ENCODE measurements at places on chromosomes 2 and 18. TPM values are rescaled to one million over a fixed set of nuclear protein-coding genes. Genes with fewer than 3 reads are reported as not detected.

The AMER3 gene
- total RNA-seq: not detected

The TSGA10 gene
- 3.3 TPM for total RNA-seq

The MOCOS gene
- total RNA-seq: 0.48 TPM

The ATP6V1B1 gene
- total RNA-seq: not detected

The ALLC gene
- not detected for total RNA-seq

The DSG1 gene
- not detected for total RNA-seq
